NCI-H187 treated with DMSO at 0.1 percent for 48 hours (cell line): ENCODE measurements at places on chromosomes 13 and 19.

DNA sequence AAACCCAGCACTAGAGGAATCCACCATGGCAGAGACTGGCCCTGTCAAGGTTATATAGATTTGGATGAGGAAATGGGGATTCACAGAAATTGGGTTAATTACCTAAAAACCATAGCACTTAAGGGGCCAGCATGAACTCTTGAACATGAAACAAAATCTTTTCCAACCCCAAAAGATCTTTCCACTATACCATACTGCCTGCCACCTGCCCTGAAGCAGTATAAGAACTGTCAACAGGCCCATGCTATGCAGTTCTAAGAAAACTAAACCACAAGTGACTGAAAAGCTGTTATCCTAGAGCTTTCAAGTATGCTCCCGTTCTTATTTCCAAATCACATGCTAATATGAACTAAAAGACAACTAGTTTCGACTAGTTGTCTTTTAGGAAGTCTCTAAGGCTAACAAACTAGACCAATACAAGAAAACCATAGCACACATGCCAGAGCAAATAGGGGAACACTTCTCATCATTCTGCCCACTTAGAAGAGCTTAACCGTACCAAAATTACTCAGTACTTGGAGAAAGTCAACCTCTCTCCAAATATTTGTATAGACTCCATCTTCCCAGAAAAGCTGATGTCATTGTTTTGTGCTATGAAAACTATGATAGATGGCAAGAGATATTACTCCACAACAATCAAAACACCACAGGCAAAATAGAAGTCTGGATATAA is 27.5 kb downstream of the HSPH1 start:
- DNase-seq: no peak

DNA sequence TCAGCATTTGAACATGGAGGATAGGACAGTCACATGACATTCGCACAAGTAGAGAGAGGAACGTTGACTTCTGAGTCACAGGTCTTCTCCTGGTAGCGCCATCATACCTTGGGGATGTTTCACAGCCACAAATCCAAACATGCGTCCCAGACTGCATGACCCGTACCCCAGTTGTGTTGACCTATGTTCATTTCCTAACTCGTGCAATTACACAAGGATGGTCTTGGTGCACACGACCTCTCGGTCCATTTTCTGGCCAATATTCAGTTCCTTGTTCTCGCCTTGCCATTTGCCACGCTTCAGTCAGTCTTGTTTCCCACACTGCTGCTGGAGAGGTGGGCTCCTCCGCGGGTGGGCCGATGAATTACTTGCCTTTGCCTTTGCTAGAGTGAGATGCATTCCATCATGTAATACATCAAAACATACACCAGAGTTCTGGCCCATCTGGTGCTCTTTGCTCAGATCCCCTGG is 87.3 kb downstream of the COL4A2 start:
- DNase-seq: no peak

- no peak for DNase-seq
Measured at GRCh38 chr13:55402870-55403269, 1737.8 kb upstream of the PRR20A start.

DNA sequence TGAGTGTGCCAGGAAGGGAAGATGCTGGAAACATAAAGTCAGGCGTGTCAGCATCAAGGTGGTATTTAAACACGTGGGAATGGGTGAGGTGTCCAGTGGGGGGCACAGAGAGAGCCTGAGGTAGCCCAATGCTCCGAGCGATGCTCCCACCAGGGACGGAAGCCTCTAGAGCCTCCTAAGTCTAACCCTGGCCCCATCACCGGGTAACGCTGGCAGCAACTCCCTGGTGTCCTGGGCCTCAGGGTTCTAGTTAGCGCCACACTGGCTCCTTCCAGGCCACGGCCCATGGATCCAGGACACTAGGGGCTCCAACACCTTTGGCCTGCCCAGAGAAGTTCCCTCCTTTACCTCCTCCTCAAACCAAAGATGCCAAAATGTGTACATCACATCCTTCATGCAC is 65.4 kb downstream of the EPS15L1 start:
- no peak for DNase-seq

- no peak for DNase-seq
Measured at GRCh38 chr19:1026783-1027649, 608 bp downstream of the CNN2 start.

DNA sequence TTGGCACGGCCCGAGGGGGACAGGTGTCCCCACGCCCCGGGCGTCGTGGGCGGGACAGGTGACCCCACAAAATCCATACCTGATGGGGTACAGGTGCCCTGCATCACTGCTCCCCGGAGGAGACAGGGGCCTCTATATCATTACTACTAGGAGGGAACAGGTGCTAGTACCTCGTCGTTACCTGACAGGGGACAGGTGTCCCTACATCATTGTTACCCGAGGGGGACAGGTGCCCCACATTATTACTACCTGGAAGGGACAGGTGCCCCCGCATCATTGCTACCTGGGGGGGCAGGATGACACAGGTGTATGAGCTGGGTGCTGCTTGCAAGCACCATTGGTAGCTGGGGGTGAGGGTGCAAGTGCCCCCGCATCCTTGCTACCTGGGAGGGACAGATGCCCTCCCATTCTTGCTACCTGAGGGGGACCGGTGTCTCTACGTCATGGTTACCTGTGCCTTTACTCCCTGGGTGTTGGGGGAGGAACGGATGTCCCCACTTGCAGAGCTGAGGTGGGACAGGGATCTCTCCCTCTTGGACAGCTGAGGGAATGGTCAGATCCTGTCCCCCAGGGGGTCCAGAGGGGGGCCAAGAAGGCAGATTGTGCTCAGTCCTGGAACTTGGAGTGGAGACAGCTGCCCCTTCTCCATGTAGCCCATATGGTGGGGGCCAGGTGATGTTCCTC is 620 bp downstream of the CRTC1 start:
- DNase-seq: no peak

- no peak for DNase-seq
Measured at GRCh38 chr13:27117158-27117557, 54.5 kb downstream of the USP12 start.

- no peak for DNase-seq
Measured at GRCh38 chr19:54660964-54661363, 1.8 kb upstream of the LILRB4 start.

DNA sequence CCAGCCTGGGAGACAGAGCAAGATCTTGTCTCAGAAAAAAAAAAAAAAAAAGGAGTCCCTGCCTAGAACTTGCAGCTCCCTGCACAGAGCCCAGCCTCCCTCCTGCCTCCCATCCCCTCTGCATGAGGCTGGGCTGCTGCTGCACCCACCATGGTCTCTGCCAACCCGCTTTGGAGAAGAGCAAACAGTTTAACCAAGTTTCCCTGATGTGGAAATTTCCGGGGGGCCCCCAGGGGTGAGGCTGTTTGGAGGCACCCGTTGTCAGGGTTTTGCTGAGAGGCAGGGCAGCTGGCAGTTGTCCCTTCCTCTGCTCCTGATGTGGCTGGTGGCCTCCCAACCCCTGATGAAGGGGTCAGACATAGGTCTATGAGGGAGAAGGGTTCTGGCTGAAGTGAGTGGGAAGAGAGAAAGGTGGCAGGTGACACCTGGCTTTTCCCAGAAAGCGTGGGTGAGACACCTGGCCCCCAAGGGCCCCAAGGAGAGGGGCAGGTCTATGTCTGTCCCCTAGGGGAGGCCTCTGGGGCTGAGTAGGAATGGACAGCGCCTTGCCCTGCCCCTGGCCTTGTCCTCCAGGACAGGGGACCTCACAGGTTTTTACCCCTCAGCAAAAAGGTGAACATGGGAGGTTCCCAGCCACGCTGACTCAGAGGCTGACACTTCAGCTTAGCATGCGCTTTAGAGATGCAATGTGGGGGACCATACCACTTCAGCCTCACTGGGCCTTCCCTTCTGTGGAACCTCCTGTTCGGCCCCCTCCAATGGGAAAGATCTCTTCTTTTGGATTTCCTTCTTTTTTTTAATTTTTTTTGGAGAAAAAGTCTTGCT is 5.5 kb downstream of the LRP3 start:
- no peak for DNase-seq

GRCh38 chr19:51127755-51128154 is 3.0 kb downstream of the SIGLEC9 start:
- no peak for DNase-seq
